ENCODE measurements at places on chromosomes 4 and X. TPM values are rescaled to one million over a fixed set of nuclear protein-coding genes. Genes with fewer than 3 reads are reported as not detected.

Gene TEX11
- not detected for total RNA-seq

Gene GABRE
- 9.9 TPM for total RNA-seq

DNA sequence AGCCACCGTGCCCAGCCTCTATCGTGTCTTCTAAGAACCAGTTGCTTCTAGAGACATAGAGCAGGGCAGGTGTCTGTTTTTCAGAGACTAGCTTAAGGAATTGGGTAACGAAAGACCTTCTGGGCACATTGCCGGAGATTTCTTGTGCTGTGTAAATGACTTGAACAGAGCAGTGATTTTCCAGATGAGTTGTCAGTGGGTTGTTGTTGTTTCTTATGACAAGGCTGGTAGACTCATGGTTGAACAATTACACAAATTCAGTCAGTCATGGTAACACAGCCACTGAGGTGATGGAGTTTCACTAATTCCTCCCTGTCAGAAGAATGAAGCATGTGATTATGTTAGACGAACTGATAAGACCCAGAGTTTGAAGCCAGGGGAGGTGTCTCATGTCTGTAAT, 20.5 kb upstream of the DDX3X start:
- no peak overlapping the region for H3K27ac ChIP-seq
- H3K4me1 ChIP-seq = no peaks in the 10 kb centered on the region
- no peak overlapping the region for H3K4me3 ChIP-seq
- no peaks in the 10 kb centered on the region for H3K36me3 ChIP-seq
- no peak for DNase-seq

GRCh38 chrX:23194885-23195554, 139.6 kb upstream of the PTCHD1 start:
- H3K27me3 ChIP-seq = no peaks in the 10 kb centered on the region
- H3K4me1 ChIP-seq = no peaks in the 10 kb centered on the region
- no peak for DNase-seq
- H3K27ac ChIP-seq = no peak overlapping the region

- H3K27me3 ChIP-seq = no peaks in the 10 kb centered on the region
- DNase-seq = no peak
- no peak overlapping the region for H3K27ac ChIP-seq
- H3K4me3 ChIP-seq = no peak overlapping the region
- H3K36me3 ChIP-seq = no peaks in the 10 kb centered on the region
Observed at GRCh38 chr4:87003266-87003665, 68.5 kb downstream of the AFF1 start.

Gene PRSS12
- 14.1 TPM for total RNA-seq

- peaks cover 4% of the 10 kb centered on the region for H3K36me3 ChIP-seq
- no peaks in the 10 kb centered on the region for H3K27me3 ChIP-seq
- H3K4me3 ChIP-seq = no peak overlapping the region
- DNase-seq = no peak
Observed at GRCh38 chr4:88938138-88938537, 118.8 kb downstream of the FAM13A start.

DNA sequence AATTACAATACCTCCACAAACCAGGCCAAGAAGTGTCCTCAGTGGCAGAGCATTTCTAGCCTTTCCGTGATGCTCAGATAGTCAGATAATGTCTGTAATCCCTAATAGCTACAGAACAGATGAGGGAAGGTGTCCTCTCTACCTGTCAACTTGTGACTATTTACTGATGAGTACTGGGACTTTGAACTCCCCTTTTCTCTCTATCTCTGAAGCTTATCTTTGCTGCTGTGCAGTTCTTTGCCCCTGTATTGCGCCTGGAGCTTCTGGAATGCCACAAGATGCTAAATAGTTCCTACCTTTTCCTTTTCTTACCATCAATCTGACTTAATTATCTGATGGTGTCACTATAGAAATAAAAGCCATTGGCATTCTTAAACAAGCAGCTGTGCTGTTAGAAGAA, 30.5 kb downstream of the FGF2 start:
- DNase-seq = no peak
- H3K36me3 ChIP-seq = peaks cover 4% of the 10 kb centered on the region
- H3K27me3 ChIP-seq = no peaks in the 10 kb centered on the region

Gene BEX1
- total RNA-seq = 61.9 TPM

DNA sequence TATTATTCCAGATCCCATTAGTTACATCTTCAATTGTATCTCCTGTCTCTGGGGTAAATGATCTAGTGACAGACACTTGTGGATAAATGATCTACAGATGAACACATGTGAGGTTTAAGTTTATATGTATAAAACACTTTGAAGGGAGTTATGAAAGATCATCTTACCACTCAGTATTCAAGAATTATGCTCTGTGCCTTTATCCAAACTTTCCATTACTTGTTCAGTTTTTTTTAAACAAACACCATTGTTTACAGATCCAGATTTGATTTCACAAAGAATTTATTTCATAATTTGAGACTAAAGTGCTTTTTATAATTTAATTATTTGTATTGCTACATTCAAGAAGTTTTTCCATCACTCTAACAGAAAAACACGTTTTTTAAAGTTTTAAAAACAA, 142.5 kb downstream of the HHIP start:
- no peak overlapping the region for H3K27ac ChIP-seq
- H3K36me3 ChIP-seq = no peaks in the 10 kb centered on the region
- no peaks in the 10 kb centered on the region for H3K27me3 ChIP-seq
- no peak overlapping the region for H3K4me3 ChIP-seq
- no peaks in the 10 kb centered on the region for H3K4me1 ChIP-seq

Gene GPRIN3
- total RNA-seq = 4.5 TPM

Gene CDKL2
- total RNA-seq = 0.71 TPM

GRCh38 chr4:177737387-177737940, 295.2 kb upstream of the AGA start:
- no peak overlapping the region for H3K27ac ChIP-seq
- H3K36me3 ChIP-seq = no peaks in the 10 kb centered on the region
- H3K4me1 ChIP-seq = no peaks in the 10 kb centered on the region
- no peak overlapping the region for H3K4me3 ChIP-seq
- no peaks in the 10 kb centered on the region for H3K27me3 ChIP-seq

- no peak overlapping the region for H3K4me3 ChIP-seq
- H3K36me3 ChIP-seq = no peaks in the 10 kb centered on the region
- H3K4me1 ChIP-seq = peaks cover 4% of the 10 kb centered on the region
- H3K27me3 ChIP-seq = no peaks in the 10 kb centered on the region
- H3K27ac ChIP-seq = no peak overlapping the region
- DNase-seq = no peak
Observed at GRCh38 chrX:149120459-149120858, 384.6 kb downstream of the IDS start.

DNA sequence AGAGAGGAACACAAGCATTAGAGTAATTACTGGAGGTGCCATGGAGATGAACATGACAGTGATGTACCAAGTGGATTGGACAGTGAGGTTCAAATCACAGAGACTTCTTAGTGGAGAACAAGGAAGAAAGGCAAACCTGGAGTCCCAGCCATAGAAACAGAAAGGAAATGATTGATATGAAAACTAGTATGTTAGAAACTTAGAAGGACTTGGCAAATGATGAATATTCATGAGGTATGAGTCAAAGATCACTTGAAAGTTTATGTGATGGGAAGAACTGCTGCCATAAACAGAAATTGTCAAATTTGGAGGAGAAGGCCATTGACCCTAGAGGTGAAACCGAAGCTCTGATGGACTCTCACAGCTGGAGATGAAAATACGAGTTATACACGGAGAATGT, 88.2 kb downstream of the PHOX2B start:
- DNase-seq = no peak
- H3K36me3 ChIP-seq = peaks cover 5% of the 10 kb centered on the region
- H3K27ac ChIP-seq = no peak overlapping the region
- no peaks in the 10 kb centered on the region for H3K27me3 ChIP-seq

DNA sequence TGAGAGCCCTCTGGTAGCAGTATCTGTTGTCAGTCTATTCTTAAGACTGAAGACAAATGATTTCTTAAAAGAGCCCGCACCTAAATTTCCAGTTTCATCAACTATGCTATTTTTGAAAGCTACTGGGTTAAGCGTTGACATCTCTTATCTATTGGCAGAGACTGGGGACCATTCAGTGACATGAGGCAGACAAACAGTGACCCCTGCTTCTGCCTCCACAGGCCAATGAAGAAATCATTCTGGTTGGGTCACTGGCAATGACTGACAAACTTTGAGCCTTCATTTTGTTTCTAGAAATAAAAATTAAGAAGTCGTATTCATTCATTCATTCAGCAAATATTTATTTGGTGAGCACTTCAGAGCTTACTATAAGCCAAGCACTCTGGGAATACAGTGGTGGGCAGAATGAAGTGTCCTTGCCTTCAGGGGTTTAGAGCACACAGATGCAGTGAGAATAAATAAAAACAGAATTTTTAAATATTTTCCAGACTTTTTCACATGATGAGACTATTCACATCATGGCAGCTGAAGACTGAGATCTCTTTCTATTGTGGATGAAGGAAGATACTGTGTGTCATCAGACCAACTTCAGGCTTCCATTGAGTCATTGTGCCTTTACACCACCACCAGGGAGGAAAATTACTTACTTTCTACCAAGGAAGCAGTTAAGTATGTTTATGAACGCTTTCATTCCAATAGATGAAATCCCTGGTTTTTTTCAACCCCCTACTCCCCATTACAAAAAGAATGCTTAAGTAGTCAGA, 36.0 kb downstream of the SORBS2 start:
- H3K4me3 ChIP-seq = no peak overlapping the region
- no peak overlapping the region for H3K27ac ChIP-seq
- no peaks in the 10 kb centered on the region for H3K27me3 ChIP-seq
- DNase-seq = no peak

DNA sequence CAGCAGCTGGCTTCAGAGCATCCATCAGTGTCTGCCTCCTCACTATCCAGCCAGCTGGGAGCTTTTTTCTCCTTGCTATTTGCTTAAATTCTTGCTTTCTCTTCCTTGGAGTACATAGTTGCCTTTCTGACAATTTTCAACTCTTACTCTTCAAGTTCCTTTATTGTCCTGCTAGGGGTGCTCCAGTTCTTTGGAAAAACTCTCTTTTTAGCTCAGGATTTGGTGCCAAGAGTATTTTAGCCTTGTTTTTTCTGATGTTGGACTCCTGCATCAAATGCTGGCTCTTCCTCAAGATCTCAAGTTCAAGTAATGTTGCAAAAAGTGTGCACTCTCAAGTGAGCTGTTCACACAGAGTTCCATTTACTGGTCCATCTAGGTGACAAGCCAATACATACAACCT, 126.4 kb downstream of the KDR start:
- DNase-seq = no peak
- H3K27ac ChIP-seq = no peak overlapping the region
- no peaks in the 10 kb centered on the region for H3K36me3 ChIP-seq
- no peak overlapping the region for H3K4me3 ChIP-seq
- H3K4me1 ChIP-seq = no peaks in the 10 kb centered on the region

Measured in type B pancreatic cell (in vitro differentiated cells).